ENCODE measurements at places on chromosomes 16 and 17.

DNA sequence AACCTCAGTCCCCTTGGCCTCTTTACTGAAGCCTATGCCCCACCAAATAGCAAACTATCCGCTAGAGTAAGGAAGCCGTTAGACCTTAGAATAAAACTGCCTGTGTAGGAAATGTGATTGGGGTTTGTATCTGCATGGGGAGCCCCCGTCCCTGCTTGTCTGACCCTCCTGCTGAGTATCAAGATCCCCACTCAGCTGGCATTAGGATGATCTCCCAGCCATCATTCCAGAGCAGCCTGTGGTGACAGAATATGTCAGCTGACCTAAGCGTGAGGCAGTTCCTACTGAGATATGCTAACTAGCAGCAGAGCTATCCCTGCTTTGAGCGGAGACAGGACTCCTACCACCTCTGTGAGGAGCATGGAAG lies 645 bp upstream of the GFOD2 start:
- DNase-seq = peak; percentile 9

GRCh38 chr17:6711681-6712057 lies 1.5 kb downstream of the SLC13A5 start:
- DNase-seq = no peak

GRCh38 chr17:39980351-39981206 lies at the start of gene PSMD3:
Gene PSMD3, plus strand, starts transcription at chr17:39980807. Its CDS starts 164 bp downstream, at chr17:39980971.
- DNase-seq = peak; percentile 96

DNA sequence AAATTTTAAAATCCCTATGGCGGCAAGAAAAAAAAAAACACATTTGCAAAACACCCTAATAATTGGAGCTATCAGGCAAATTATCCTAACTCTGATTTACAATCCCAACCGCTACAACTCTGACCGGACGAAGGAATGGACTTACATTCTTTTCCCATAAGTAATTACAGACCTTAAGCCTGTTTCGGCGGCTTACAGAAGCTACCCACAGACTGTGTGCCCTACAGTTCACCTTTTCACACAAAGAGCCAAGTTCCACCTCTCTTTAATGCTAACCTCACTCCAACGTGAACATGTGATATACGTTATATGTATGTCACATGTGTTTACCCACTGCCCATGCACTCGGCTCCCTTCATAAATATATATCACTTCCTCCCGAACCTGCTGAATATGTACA lies 8.7 kb upstream of the MEAK7 start:
- no peak for DNase-seq

- DNase-seq = no peak
These were observed 158.8 kb upstream of the GSE1 start for GRCh38 chr16:85454171-85454872.

DNA sequence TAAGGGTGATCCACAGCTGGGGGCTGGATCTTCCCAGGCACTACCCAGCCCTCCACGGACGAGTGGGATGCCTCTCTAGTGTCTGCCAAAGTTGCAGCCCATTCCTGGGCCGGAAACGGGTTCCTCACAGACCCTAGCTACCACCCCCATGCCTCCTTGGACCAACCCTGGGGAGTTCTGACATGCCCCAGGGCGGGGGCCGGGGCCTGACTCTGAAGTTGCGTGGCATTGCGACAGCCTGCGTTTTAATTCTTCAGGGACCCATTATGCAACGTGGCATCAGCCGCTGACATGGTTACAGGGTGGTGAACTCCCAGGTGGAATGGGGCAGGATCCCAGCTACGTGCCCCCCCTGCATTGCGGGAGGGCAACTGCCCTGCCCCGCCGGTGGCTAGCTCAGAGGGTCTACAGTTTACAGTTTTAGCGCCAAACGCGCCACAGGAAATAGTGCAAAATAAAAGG lies 2.7 kb downstream of the CBX4 start:
- DNase-seq = no peak

DNA sequence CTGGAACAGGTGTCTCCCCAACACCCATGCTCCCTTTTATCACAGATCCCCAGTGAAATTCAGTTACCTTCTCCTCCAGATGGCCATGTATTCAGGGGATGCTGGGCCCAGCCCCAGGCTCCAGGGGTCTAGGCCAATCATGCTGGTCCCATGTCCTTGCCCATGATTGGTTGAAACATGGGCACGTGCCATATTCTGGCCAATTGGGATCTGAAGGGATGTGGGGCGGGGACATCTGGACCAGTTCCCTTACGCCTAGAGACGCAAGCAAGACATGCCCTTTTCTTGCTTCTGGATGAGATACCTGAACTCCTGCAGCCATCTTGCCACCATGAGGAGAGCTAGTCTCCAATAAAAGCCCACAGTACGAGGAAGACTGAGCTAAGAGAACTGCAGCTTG lies 31.0 kb upstream of the ST6GALNAC1 start:
- no peak for DNase-seq

DNA sequence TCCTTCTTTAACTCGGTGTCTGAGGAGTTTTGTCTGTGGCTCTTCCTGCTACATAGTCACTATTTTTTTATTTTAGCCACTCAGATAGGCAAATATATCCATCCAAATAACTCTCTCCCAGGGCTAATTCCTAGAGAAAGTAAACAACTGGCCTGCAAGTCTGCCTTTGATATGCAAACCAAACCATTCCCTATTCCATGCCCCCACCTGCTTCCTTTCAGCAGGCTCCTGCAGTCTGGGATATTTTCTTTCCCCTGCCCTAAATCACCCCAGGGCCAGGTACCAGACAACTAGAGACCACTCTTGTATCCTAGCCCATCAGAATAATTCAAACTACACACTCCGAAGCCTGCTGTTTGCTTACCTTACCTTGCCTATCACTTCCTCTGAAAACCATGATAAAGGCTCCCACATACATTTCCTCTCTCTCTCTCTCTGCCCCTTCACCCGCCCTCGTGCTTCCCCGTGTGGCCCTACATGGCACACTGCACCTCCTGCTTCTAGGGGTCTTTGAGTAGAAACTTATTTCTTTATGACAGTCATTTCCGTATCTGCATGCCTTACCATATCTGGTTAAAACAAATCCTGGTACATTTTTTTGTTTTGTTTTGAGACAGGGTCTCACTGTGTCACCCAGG lies 8.3 kb downstream of the CD300H start:
- no peak for DNase-seq

DNA sequence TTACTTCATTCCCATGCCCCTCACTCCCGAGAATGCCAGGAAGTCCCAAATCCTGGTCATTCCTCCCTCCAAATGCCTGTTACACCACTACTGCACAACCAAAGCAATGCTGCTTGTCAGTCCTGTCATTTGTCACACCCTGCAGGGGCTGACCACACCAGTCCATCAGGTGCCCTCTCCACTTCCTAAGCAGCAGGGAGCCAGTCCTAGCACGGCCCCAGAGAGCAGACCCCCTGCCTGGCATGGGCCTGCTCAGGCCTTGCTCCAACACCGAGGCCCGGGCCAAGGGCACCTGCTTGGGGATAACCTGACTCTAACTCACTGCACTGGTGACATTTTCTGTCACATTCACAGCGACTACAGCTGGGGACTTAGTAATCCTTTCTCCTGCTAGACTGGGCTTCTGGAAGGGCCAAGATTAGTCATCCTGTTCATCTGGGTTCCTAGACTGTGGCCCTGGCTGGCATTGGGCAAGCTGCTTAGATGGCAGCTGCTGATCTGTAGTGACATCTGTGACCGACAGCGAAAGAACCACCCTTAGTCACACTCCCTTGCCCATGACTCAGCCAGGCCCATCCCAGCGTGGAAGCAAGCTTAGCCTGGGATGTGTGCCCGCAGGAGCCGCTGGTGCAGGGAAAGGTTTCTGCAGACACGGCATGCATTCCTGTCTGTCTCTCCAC lies 5.4 kb downstream of the ALYREF start:
- no peak for DNase-seq

DNA sequence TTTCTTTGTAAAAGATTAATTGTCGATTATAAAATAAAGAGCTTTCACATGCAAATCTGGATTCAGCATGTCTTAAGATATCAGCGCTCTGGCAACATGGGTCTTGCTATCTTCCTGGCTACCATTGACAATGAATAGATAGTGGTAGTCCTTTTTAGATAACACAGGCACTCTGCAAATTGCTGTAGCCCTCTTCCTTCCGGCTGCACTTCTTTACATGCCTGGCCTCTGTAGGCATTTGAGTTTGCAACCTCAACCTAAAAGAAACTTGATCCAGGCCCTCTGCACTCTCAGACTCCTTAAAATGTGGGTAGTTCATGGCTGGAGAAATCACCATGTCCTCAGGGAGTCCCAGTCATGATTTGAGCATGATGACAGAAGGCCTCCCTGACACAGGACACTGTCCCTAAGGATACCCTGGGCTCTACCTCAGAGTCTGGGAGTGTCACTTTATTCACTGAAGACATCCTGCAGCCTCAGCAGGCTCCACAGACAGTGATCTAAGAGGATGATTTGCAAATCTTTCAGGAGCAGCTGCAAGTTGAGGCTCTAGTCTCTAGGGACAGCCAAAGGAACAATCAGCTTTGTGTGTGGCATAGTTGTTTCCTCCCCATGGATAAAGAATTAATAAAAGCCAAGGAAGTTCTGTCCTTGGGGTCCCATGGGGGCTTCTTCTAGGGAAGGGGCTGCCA lies 529.4 kb downstream of the RBFOX1 start:
- DNase-seq = no peak

DNA sequence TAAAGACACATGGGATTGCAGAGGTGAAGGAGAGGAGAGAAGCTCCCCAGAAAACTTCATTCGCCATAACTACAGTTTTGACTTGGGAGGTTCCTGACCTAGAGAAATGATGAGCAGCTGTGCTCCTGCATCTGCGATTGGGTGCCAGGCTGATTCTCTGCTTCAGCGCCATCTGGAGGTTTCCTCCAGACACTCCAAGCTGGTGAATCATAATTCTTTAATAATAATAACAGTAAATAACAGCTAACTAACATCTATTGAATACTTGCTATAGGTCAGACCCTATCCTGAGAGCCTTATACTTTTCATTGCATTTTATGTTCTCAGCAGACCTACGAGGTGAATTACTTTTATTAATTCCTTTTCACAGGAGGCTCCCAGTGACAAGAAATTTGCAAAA lies 575.8 kb downstream of the TOX3 start:
- no peak for DNase-seq

DNA sequence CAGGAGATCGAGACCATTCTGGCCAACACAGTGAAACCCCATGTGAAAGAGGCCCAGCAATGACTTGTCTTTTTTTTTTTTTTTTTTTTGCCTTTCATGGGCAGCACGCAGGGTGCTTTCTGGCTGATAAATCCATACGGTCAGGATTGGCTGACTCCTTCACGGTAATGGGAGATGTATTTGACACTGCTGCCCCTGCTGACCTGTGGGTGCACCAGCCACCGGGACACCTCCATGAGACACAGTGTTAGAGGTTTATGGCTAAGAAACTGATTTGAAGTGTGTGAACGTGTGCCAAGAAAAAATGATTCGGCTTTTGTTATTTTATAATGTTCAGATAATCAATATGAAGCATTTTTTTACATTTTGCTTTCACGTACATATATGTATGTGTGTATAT lies 48.4 kb downstream of the MAP2K6 start:
- no peak for DNase-seq

GRCh38 chr17:15945527-15946191 lies 729 bp downstream of the ADORA2B start:
- no peak for DNase-seq

GRCh38 chr16:72469932-72470331 lies 298.0 kb upstream of the PMFBP1 start:
- DNase-seq = no peak

DNA sequence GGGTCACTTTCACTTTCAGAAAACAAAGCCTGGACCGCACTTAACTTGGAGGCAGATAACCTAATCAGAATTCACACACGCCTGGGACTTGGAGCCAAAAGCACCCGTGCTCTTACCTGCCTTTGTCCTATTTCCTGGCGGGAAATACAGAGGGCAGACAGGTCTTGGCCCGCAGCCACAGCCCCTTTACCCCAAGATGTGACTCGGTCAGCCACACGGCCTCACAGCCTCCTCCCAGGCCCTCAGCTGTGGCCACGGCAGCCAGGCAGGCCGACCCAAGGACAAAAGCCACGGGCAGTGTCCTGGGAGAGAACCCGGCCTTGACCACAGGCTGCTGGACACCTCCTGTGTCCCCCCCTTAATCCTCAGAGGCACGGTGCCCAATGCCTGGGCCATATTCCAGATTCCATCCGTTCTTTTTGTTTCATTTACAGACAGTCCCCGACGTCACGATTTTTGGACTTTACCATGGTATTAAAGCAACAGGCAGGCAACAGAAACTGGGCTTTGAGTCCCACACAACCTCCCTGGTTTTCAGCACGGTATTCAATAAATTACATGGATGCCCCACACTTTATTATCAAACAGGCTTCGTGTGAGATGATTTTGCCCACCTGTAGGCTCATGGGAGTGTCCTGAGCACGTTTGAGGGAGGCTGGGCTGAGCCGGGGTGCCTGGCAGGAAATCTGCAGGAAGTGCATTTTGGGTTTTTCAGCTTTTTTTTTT lies 30.1 kb upstream of the GAA start:
- DNase-seq = no peak

DNA sequence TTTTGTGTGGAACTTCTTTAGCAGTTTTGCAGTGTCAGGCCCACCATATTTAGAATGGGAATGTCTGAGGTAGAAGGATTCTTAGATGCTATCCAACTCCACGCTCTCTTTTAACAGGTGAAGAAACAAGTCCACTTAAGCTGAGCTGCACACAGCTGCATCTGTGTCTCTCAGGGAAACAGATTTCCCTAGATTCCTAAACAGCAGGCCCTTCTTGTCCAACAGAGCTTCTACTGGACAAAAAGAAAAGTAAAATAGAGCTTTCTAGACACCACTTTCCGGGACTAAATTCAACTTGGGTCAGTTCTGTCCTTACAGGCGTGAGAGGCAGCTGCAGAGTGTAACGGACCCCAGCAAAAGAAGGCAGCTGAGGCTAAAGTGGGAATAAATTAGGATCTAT lies 51.7 kb downstream of the SNX11 start:
- no peak for DNase-seq

GRCh38 chr17:7922845-7923628 lies 6.6 kb downstream of the KCNAB3 start:
- DNase-seq = peak; percentile 36

DNA sequence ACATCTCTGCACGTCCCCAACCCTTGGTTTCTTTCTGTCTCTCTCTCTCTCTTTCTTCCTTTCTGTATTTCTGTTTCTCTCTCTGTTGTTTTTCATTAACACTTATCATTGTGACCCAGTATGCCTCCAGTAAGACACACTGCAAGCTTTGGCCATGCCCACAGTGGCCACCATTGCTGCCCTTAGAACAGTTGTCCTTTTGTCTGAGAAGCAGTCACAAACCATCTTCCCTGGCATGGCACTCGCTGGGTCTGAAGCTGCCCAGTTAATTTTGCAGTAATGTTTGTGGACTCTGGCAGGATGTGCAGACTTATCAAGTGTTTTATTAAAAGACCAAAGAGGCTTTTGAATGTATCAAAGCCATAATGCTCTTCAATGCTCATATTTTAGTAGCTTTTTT lies 146.9 kb downstream of the MSI2 start:
- DNase-seq = no peak

Data from skeletal muscle cell (primary cell).